ENCODE measurements at places on chromosomes 1 and 21.

DNA sequence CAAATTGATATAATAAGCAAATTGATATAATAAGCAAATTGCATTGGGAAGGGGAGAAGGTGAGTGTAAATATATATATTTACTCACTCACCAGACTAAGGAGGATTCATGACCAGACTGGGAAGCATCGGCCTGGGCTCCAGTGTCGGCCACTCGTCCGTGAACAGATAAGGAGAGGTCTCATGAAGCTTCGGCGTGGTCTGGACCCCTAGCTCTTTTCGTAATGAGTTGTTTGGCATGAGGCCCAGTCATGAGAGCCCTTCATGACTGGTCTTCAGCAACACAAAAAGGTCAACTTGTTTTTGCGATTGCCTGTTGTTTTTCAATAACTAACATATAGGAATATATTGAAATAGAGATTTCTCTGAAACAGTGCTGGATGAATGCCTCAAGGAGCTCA is 222.9 kb upstream of the KCNK2 start:
- H3K4me3 ChIP-seq = no peak overlapping the region
- no peak for DNase-seq

- no peak overlapping the region for H3K27ac ChIP-seq
- H3K4me3 ChIP-seq = no peak overlapping the region
- H3K4me1 ChIP-seq = peaks cover 45% of the 10 kb centered on the region
- no peak for DNase-seq
- H3K27me3 ChIP-seq = no peaks in the 10 kb centered on the region
- H3K36me3 ChIP-seq = peaks cover 20% of the 10 kb centered on the region
Observed at GRCh38 chr1:109250454-109251276, 1.3 kb downstream of the CELSR2 start.

DNA sequence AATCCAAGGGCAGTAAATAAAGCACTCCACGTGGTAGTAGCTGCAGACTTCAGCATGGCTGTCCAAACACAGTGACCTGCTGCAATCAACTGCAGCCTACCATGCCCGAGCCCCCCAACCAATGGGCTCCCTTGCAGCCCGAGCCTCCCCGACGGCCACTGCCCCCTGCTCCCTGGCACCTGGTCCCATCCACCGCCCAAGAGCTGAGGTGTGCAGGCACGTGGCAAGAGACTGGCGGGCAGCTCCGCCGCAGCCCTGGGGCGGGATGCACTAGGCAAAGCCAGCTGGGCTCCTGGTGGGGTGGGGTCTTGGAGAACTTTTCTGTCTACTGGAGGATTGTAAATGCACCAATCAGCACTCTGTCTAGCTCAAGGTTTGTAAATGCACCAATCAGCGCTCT is 57.6 kb upstream of the RGS2 start:
- H3K36me3 ChIP-seq = no peaks in the 10 kb centered on the region
- H3K27ac ChIP-seq = no peak overlapping the region
- no peaks in the 10 kb centered on the region for H3K27me3 ChIP-seq
- no peak overlapping the region for H3K4me3 ChIP-seq
- H3K4me1 ChIP-seq = no peaks in the 10 kb centered on the region

- no peak overlapping the region for H3K27ac ChIP-seq
- no peak for DNase-seq
- H3K4me1 ChIP-seq = no peaks in the 10 kb centered on the region
- no peaks in the 10 kb centered on the region for H3K27me3 ChIP-seq
- no peak overlapping the region for H3K4me3 ChIP-seq
- no peaks in the 10 kb centered on the region for H3K36me3 ChIP-seq
Observed at GRCh38 chr1:107870696-107871095, 94.3 kb downstream of the VAV3 start.

- DNase-seq = peak; percentile 96
- no peaks in the 10 kb centered on the region for H3K27me3 ChIP-seq
- H3K4me3 ChIP-seq = no peak overlapping the region
- peaks cover 71% of the 10 kb centered on the region for H3K4me1 ChIP-seq
Observed at GRCh38 chr1:31572323-31573104, 3.8 kb upstream of the TINAGL1 start.

Measured in trophoblast cell (in vitro differentiated cells and primary cell).